ENCODE measurements at places on chromosomes 13 and 19.

DNA sequence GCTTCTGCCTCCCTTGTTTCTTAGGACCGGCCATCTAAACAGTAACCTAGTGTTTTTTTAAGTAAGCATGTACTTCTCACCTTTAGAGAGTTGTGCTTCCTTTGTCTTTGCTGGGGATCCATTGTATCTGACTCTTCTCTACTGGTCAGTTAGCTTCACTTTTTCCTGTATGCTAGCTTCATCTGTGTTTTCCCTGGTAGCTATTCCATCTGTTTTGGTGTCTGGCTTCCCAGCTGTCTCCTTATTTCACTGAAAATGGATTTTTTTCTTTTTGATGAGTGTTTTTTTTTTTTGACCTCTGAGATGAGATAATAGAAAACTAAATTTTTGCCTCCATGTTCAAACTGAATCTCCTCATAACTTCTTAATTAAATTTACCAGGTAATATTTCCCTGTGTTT lies 637.0 kb upstream of the SLC10A2 start:
- no peak for DNase-seq

DNA sequence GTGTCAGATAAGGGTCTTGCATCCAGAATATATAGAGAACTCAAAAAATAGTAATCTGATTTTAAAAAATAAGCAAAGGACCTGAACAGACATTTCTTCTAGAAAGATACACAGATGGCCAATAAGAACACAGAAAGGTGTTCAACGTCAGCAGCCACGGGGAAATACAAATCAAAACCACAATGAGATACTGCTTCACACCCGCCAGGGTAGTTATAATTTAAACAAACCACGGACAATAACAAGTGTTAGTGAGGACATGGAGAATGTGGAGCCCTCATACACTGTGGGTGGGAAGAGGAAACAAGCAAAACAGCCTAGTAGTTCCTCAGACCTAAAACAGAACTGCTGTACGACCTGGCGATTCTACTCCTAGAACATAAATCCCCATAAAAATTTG lies 26.7 kb upstream of the NAPA start:
- DNase-seq, result no peak

DNA sequence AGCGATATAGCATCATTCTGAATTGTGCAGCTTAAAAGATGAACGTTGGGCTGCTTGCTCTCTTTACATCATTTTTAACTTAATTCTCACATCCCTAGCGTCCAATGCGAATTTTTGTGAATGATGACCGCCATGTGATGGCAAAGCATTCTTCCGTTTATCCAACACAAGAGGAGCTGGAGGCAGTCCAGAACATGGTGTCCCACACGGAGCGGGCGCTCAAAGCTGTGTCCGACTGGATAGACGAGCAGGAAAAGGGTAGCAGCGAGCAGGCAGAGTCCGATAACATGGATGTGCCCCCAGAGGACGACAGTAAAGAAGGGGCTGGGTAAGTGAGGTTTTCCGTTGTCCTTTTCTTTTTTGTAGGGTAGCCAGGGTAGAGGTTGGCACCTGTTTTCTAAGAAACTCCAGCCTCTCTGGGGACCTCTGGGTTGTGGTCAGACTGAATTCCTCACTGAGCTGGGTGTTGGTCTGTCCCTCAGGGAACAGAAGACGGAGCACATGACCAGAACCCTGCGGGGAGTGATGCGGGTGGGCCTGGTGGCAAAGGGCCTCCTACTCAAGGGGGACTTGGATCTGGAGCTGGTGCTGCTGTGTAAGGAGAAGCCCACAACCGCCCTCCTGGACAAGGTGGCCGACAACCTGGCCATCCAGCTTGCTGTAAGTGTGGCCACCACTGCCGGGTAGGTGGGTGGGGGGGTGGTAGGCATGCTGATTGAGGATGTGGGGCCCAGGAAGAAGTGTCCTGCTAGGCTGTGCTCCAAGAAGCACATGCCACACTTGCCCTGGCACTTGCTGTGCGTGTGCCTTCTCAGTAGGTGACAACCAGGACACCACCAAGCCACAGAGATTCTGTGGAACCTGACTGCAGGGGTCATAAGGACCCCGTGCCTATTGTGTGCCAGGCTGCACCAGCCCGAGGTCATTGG lies 17.0 kb downstream of the ILF3 start:
- no peak for DNase-seq

GRCh38 chr13:98921786-98922185 lies 56.1 kb downstream of the DOCK9 start:
- no peak for DNase-seq

GRCh38 chr13:33489563-33489962 lies 204.0 kb upstream of the STARD13 start:
- DNase-seq, result no peak

DNA sequence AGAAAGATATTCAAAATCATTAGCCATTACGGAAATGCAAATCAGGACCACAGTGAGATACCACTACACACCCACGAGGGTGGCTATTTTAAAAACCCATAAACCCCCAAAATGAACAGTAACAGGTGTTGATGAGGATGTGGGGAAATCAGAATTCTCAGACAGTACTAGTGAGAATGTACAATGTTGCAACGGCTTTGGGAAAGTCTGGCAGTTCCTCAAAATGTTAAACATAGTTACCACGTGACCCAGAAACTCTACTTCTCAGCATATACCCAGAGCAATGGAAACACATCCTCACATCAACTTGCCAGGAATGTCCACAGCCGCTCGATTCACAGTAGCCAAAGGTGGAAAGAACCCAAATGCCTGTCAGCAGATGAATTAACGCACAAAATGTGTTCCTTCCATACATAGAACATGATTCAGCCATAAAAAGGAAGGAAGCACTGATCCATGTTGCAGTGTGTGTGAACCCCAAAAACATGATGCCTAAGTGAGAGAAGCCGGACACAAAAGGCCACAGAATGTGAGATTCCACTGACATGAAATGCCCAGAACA lies 7.0 kb downstream of the PLVAP start:
- no peak for DNase-seq

- DNase-seq, result no peak
Measured at GRCh38 chr19:46474211-46474610, 2.8 kb upstream of the PNMA8A start.

DNA sequence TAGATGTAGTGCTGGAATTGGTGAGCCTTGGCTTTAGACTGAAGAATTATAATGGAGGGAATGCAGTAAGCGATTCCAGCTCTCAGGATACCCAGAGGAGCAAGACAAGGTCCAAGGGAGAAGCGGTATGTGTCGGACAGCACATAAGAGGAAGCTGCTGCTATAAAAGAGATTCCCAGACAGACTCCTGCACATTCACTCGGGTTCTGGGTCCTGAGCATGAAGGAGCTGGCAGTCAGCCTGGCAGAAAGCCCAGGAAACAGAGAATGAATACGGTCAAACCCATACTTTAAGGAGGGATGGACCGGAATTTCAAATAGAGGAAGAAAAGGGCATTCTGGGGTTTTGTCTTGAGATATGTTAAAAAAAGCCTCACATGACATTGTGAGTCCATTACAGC lies 308.3 kb downstream of the DNAJC15 start:
- DNase-seq, result no peak

- no peak for DNase-seq
Measured at GRCh38 chr13:92573467-92574057, 653.0 kb upstream of the GPC6 start.

Data from NCI-H524 (cell line).